Immature natural killer cell (primary cell): ENCODE measurements at places on chromosomes 13 and 19. TPM values are rescaled to one million over a fixed set of nuclear protein-coding genes. Genes with fewer than 3 reads are reported as not detected.

DNA sequence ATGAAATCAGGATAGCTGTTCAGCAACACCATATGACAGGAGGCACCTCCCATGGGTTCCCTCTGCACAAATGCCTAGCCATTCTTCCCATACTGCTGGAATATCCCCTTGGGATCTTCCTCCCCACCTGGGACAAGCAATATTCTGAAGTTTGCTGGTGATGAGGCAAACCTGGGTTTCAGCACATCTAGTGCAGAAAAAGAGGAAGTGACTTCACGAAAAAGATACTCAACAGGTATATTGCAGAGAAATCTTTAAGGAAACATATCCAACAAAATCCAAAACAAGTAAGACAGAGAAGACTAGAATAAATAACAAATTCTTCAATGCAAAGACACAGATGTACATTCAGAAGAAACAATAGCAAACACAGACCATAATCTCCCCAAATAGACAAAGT lies 1497.0 kb downstream of the PCDH9 start:
- no peak for DNase-seq
- no peaks in the 10 kb centered on the region for H3K27me3 ChIP-seq
- H3K36me3 ChIP-seq = no peaks in the 10 kb centered on the region
- no peak overlapping the region for H3K27ac ChIP-seq

The EXOC3L2 gene
- not detected for polyA plus RNA-seq

The CEACAM4 gene
- polyA plus RNA-seq = 0.61 TPM

DNA sequence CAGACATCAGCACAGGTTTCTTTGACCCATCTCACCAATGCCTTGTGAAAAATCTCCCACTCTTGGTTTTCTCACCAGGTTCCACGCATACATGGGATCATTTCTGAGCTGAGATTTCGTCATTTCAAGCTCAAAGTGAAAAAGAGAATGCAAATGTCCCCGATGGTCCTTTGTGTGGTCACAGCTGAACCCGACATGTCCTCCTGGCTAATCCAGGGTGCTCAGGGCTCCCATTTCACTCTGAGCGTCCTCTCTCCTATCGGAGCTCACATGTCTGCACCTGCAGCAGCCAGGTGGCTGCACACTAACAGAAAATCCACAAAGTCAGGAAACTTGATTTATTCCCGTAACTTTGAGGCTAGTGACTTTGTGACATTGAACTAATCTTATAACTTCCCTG lies 9.3 kb upstream of the CEACAM3 start:
- no peak overlapping the region for H3K4me3 ChIP-seq
- peaks cover 15% of the 10 kb centered on the region for H3K4me1 ChIP-seq
- H3K27ac ChIP-seq = no peak overlapping the region
- no peak for DNase-seq

- no peak for DNase-seq
- no peak overlapping the region for H3K4me3 ChIP-seq
- no peak overlapping the region for H3K27ac ChIP-seq
- H3K36me3 ChIP-seq = no peaks in the 10 kb centered on the region
- H3K27me3 ChIP-seq = no peaks in the 10 kb centered on the region
- H3K4me1 ChIP-seq = no peaks in the 10 kb centered on the region
Measured at GRCh38 chr13:64540976-64541375, 2689.2 kb downstream of the PCDH9 start.

DNA sequence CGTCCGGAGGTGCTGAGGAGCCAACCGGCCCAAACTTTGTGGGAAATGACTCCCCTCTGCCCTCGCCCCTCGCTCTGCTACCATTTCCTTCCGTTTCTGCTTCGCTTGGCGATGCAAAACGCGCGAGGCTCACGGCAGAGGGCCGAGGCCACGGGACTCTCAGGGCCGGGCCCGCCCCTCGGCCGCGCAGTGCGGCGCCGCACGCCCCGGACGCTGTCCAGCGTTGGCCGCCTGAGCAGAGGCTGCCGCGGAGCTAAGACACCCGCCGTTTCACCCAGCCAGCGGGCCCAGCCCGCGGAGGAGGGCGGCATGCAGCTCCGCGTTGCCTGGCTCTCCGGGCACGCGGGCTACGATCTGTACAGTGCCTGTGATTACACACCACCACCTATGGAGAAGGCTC lies 2.1 kb upstream of the ZNF578 start:
- H3K27me3 ChIP-seq = peaks cover 28% of the 10 kb centered on the region
- H3K4me3 ChIP-seq = no peak overlapping the region
- H3K4me1 ChIP-seq = peaks cover 38% of the 10 kb centered on the region
- no peak for DNase-seq
- no peak overlapping the region for H3K27ac ChIP-seq
